ENCODE measurements at places on chromosomes 1 and 21.

DNA sequence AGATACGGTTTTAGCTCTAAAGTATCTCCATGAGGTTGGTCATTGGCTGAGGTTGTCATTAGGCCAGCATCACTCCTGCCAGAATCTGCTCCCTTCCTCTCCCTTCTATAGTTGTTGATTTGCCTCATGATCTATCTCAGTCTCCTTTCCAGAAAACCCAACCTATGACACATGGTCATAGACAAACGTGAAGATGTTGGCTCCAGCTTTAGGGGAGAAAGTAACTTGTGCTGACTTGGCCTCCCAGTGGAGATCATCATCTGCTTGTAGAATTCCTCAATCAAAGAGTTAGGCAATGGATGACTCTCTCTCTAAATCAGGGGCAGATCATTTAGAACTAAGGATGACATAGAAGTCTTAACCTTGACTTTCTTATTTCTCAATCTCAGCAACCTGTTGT, 894.4 kb downstream of the TTLL7 start:
- no peak for DNase-seq

DNA sequence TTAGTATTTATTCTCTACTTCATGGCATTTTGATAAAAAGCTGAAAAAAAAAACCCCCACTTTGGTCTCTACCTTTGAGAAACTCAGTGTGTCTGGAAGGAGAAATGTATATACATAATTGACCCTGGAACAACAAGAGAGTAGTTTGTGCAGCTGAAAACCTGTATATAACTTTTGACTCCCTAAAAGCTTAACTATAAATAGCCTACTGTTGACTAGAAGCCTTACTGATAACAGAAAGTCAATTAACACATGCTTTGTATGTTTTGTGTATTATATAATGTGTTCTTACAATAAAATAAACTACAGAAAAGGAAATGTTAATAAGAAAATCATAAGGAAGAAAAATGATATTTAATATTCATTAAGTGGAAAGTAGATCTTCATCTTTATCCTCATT, 88.0 kb downstream of the NEK7 start:
- no peak for DNase-seq

DNA sequence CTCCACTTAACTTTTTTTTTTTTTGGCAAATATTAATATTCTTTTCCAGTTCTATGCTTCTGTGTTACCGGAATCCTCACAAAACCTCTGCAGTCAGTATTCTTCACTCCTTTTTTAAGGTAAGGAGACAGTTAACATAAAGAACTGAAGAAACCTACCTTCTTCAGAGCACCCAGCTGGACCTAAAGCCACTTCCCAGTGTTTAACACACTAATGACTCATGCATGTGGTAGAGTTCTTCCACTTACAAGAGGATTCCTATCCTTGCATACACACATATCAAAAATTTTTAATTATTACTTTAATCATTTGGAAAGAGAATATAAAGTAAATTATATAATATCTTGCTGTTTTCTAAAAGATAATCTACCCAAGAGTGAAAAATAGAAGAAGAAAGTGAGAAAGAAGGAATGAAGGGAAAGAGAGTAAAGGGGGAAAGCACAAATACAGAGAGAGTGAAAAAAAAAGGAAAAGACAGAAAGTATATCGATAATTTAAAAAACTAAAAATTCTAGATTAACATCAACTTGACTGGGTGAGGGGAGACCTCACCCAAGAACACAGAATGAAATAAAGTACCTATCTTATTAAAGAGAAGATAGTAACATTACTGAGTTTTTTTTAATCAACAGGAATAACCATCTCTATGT, 54.9 kb downstream of the ENAH start:
- DNase-seq: no peak

DNA sequence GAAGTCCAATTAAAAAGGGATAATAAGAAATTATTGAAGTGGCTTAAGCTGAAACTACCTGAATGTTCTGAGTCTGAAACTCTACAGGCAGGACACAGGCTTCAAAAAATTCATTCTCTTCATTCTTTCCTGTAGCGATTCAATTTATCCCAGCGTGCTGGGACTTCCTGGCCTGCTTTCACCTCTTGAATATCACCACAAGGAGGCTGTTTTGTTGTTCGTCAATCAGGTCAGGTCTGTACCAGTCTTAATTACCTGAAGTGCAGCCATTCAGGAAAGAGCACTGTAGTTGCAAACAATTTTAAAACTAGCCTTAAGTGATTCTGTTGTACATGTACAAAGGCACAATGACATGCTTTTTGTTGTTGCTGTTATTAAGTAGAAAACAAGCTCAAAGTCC, 38.4 kb downstream of the FYB2 start:
- DNase-seq: no peak

Measured in stimulated activated CD4-positive, alpha-beta T cell treated with anti-CD3 and anti-CD28 coated beads, TNF-alpha, amount 100 ng/mL, for 1 hour (primary cell).